NCI-H748 treated with DMSO at 0.1 percent for 48 hours (cell line): ENCODE measurements at places on chromosomes 13 and 19.

DNA sequence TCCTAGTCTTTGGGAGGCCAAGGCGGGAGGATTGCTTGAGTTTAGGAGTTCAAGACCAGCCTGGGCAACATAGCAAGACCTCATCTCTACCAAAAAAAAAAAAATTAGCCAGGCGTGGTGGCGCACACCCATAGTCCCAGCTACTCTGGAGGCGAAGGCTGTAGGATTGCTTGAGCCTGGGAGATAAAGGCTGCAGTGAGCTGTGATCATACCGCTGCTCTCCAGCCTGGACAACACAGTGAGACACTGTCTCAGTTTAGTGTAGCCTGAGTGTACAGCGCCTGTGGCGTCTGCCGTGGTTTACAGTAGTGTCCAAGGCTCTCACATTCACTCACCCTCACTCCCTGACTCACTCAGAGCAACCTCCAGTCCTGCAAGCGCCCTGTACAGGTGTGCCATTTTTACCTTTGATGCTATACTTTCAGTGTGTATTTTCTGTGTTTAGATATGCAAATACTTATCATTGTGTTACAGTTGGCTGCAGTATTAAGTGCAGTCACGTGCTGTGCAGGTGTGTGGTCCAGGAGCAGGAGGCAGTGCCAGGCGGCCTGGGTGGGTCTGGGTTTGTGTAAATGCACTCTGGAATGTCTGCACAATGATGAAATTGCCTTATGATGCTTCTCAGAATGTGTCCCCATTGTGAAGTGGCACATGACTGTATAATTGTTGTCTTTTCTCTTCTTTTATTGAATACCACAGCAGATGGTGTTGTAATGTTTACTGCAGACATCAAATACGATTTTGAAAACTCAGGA, 36.1 kb upstream of the DCUN1D2 start:
- peak; percentile 89 for DNase-seq

DNA sequence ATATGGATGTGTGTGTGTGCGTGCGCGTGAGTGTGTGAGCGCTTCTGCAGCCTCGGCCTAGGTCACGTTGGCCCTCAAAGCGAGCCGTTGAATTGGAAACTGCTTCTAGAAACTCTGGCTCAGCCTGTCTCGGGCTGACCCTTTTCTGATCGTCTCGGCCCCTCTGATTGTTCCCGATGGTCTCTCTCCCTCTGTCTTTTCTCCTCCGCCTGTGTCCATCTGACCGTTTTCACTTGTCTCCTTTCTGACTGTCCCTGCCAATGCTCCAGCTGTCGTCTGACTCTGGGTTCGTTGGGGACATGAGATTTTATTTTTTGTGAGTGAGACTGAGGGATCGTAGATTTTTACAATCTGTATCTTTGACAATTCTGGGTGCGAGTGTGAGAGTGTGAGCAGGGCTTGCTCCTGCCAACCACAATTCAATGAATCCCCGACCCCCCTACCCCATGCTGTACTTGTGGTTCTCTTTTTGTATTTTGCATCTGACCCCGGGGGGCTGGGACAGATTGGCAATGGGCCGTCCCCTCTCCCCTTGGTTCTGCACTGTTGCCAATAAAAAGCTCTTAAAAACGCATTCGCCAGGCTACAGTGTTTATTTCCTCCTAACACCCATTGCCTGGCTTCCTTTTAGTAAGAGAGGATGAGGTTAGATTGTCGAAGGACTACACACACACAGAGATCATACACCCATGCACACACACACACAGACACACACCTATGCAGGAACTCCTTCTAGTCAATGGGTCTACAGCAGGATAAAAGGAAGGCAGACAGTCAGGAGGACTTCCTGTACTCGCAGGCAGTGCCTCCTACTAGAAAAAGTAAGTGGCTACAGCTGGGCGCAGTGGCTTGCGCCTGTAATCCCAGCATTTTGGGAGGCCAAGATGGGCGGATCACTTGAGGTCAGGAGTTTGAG, 7.1 kb downstream of the FOSB start:
- no peak for DNase-seq

DNA sequence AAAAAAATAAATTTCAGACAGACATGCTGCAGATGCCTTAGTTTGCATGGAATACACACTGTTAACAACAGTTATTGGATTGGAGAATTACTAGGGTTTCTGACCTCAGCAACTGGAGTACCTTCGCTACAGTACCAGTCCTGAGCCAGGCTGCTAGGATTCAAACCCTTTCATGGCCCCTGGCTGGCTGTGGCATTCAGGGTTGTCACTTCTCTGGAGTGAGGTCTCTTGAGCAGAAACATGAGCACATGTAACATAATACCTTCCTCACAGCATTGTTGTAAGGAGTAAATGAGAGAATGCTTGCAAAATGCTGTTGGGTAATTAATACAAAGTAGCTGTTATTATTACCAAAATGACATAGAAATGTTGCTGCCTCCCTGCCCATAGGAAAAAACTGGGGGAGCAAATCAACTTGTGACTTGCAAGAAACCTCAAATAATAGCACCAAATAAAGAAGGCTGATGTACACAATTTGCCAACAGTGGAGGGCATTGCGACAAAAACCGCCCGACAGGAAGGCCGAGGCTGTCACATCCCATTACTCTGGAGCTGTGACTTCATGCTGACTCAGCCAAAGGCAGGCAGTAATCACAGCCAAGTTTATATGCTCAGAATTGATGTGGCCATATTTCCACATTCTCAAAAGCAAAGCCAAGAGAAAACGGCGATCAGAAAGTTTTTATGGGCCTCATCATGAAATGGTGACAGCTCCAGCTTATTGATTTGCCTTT, 100.4 kb downstream of the RFC3 start:
- peak; percentile 65 for DNase-seq

- DNase-seq, result no peak
These were observed 14.6 kb downstream of the RAB20 start for GRCh38 chr13:110546926-110547325.

GRCh38 chr19:10290876-10291553, 1.3 kb downstream of the ICAM5 start:
- DNase-seq, result no peak

DNA sequence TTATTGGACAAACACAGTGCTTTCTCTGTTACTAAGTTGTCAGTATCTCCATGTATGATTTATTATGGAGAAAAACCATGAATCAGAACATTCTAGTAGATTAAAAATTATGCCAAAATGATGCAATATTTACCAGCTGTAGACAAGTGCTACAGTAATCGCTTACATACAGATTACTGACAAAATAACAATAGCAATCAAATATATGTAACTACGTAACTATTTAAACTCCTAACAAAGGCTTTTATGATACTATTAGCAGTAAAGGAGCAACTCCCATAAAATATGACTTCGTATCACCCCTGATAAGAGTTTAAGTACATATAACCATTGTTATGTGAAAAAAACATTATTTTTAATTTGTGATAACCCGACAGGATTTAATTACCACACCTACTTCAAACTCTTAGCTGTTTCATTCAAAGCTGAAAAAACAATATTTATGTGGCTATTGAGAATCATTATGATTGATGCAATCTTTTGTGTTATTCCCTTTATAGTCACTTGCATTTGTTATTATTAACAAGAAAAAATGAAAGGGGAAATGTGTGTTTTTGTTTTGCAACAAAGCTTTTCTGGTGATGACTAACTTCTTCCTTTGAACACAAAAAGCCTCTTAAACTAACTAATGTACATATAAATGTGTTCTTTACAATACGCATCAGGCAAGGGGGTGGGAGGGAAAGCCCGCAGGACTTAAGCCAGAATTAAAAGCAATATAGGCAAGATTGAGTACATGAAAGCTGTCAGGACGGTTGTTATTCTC, 147.4 kb downstream of the ABCC4 start:
- DNase-seq, result peak; percentile 99

GRCh38 chr19:48713864-48714755, 5.4 kb downstream of the MAMSTR start:
- peak; percentile 99 for DNase-seq

DNA sequence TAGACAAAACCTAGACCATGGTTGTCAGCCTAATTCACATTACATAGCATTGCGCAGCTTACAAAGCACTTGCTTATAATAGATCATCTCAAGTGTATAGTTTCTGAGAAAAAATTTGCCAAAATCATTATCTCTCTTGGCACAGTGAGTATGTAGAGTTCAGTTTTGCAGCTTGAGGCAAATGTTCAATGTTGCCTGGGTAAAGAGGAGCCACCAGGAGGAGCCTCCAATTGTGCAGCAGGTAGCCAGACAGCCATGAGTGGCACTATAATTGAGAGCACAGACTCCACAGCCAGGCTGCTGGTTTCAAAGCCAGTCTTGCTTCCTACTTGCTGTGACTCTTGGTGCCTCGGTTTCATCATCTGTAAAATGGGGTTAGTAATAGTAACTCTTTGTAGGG, 24.0 kb upstream of the OLFM4 start:
- DNase-seq, result no peak

GRCh38 chr13:93298713-93299112, 72.1 kb downstream of the GPC6 start:
- DNase-seq, result no peak

DNA sequence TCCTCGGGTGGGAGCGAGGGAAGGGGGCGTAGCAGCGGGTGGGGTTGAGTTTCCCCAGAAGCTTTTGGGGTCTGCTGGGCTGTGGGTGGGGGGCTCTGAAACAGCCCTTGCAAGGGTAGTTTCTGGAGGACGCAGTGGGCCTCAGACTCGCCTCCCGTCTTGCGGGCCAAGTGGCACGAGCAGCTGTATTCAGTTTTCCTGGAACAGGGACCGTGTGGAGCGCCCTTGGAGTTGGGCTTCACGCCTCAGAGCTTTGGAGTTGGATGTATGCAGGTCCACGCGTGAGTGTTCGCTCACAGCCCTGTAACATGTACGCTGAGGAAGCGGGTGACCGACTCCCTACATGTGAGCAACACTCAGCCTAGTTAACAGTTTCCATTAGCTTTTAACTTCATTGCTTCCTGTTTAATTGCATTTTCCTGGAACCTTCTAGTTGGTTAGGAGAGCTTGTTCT, 603 bp downstream of the TM9SF2 start:
- DNase-seq, result no peak

DNA sequence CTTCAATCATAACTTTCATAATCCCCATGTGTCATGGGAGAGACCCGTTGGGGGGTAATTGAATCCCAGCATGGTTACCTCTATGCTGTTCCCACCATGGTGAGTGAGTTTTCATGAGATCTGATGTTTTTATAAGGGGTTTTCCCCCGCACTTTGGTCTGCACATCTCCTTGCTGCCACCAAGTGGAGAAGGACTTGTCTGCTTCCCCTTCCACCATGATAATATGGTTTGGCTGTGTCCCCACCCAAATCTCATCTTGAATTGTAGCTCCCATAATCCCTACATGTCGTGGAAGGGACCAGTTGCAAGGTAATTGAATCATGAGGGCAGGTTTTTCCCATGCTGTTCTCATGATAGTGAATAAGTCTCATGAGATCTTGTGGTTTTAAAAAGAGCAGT, 524.9 kb downstream of the SLITRK5 start:
- DNase-seq, result no peak
